ENCODE measurements at places on chromosomes 5 and 9. TPM values are rescaled to one million over a fixed set of nuclear protein-coding genes. Genes with fewer than 3 reads are reported as not detected.

DNA sequence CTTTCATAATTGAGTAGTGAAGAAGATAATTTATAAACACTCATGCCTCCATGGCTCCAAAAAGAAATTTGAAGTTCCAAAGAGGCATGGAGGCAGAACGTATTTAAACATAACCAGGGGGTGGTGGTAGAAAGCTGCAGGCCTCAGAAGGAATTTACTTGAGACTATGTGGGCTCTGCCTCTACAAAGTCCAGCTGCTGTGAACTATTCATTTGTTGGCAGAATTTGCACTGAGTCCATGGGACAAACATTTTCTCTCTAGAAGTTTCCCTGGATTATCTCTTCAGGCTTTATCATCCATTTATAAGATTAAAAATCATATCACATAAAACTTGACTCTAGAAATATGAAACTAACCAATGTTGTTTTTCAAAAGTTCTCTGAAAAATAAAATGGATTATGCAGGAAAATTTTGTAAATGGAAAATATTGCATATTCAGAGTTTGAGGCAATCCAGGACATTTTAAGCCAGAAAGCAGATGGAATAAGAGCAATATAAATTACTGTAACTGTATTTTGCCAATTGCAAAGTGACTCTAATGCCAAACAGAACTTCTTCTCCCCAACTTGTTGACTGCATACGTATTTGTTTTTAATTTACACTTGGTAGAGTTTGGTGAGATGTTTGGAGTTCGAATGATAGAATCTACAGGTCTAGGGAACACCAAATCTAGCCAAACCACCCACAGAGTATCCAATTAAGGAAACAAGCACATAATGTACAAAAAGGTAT lies 258.2 kb downstream of the ENC1 start:
- no peak for DNase-seq
- no peaks in the 10 kb centered on the region for H3K36me3 ChIP-seq
- H3K4me1 ChIP-seq, result no peaks in the 10 kb centered on the region
- H3K27ac ChIP-seq, result no peak overlapping the region
- H3K27me3 ChIP-seq, result peaks cover 6% of the 10 kb centered on the region
- no peak overlapping the region for H3K4me3 ChIP-seq

GRCh38 chr5:150639751-150640150 lies 709 bp upstream of the SYNPO start:
- no peak overlapping the region for H3K4me3 ChIP-seq
- H3K36me3 ChIP-seq, result no peaks in the 10 kb centered on the region
- no peaks in the 10 kb centered on the region for H3K27me3 ChIP-seq
- no peak for DNase-seq
- no peaks in the 10 kb centered on the region for H3K4me1 ChIP-seq

GRCh38 chr9:132147839-132148238 lies 14.0 kb upstream of the NTNG2 start:
- DNase-seq, result no peak
- peaks cover 71% of the 10 kb centered on the region for H3K27me3 ChIP-seq
- H3K27ac ChIP-seq, result no peak overlapping the region
- H3K4me1 ChIP-seq, result no peaks in the 10 kb centered on the region

DNA sequence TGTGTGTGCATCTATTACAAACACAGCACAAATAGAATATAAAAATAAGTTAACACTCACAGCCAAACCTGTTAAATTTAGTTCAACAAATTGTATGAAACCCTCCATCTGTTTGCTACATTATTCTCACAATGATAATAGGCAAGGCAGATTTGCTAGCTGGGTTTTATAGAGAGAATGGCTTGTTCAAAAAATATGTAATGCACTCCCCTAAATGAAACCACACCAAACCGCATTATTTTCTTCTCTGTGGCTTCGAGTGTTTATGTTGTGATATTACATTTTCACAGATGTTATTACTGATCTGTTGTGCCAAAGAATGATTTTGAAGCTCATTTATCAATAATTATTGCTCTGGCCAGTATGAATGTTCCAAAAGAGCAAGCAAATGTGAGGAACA lies 92.9 kb downstream of the SPATA31D1 start:
- H3K27ac ChIP-seq, result no peak overlapping the region
- no peak for DNase-seq
- H3K4me1 ChIP-seq, result no peaks in the 10 kb centered on the region
- no peak overlapping the region for H3K4me3 ChIP-seq
- no peaks in the 10 kb centered on the region for H3K27me3 ChIP-seq

- H3K4me1 ChIP-seq, result no peaks in the 10 kb centered on the region
- H3K27ac ChIP-seq, result no peak overlapping the region
- no peaks in the 10 kb centered on the region for H3K27me3 ChIP-seq
- no peak overlapping the region for H3K4me3 ChIP-seq
These were observed 950.4 kb downstream of the EFNA5 start for GRCh38 chr5:106720367-106720766.

- no peaks in the 10 kb centered on the region for H3K27me3 ChIP-seq
- no peak overlapping the region for H3K4me3 ChIP-seq
- no peak overlapping the region for H3K27ac ChIP-seq
- peaks cover 9% of the 10 kb centered on the region for H3K36me3 ChIP-seq
- H3K4me1 ChIP-seq, result no peaks in the 10 kb centered on the region
These were observed 60.9 kb downstream of the NNT start for GRCh38 chr5:43663916-43664315.

DNA sequence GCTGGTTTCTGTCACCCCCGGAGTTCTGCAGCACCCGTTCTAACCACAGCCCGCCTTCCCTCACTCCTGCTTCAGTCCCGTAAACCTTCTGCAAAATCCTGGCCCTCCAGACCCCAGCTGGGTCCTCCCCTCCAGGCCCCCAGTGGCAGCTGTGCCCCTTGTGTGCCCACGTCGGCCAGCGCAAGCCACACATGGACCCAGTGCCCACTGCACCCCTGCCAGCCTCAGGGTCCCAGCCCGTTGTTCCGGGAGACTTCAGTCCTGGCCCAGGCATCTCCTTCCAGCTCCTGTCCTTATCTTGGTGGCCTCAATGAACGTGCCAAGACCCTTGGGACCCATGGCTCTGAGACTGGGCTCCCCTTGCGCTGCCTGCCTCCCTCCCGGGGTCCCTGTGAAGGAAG lies 43.2 kb downstream of the EXD3 start:
- DNase-seq, result no peak
- H3K4me1 ChIP-seq, result no peaks in the 10 kb centered on the region
- no peak overlapping the region for H3K4me3 ChIP-seq
- no peaks in the 10 kb centered on the region for H3K27me3 ChIP-seq
- H3K27ac ChIP-seq, result no peak overlapping the region
- H3K36me3 ChIP-seq, result no peaks in the 10 kb centered on the region

The FBLL1 gene
- not detected for total RNA-seq

The CYSRT1 gene
- 0.53 TPM for total RNA-seq

The AGXT2 gene
- total RNA-seq, result not detected

The GMCL2 gene
- not detected for total RNA-seq

The SPIN1 gene
- 34.5 TPM for total RNA-seq

The HTR1A gene
- not detected for total RNA-seq

All from T-cell (primary cell).